ENCODE measurements at places on chromosomes 12 and 14.
A peak's percentile ranks its signal among the peaks of the same experiment; 100 is the strongest.

- DNase-seq, result no peak
These were observed 53.1 kb upstream of the NAP1L1 start for GRCh38 chr12:76137606-76138005.

- no peak for DNase-seq
These were observed 123.5 kb upstream of the FBXO33 start for GRCh38 chr14:39555749-39556148.

- DNase-seq, result no peak
These were observed 11.6 kb downstream of the BMAL2 start for GRCh38 chr12:27344246-27344645.

DNA sequence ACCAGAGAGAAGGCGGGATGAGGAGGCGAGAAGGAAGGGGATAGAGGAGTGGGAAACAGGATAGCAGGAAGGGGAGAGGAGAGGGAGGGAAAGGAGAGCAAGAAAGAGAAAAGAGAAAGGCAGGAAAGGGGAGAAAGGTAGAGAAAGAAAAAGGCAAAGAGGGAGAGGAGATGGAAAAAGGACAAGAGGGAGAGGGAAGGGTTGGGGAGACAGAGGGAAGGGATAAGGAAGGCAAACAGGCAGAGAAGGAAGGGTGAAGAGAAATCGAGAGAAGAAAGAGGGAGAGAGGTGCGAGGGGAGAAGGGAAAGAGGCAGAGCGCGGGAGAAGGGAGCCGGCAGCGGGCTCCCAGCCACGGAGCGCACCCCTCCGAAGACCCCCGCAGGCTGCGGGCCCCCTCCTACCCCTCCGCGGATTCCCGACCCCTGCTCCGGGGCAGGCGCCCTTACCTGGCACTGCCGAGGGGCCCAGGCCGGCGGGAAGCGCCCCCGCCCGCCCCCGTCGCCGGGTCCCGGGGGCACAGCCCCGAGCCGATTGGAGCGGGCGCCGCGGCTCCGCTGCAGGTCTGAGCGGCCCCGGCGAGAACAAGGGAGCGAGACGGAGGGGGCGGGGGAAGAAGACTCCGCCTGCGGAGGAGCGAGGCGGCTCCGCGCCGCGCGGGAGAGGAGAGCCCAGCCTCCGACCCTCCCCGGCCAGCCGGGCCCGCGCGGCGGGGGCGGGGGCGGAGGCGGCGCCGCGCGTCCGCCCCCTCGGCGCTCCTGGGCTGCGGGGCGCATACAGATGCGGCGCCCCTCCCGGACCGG is at the start of gene CDH24:
Gene CDH24 (minus strand): TSS at position 565 of the 801 bp plus-strand sequence. CDS start 1,787 bp downstream, outside the sequence.
- DNase-seq, result peak; percentile 41

- no peak for DNase-seq
These were observed 84.3 kb upstream of the NCOR2 start for GRCh38 chr12:124651516-124652273.

GRCh38 chr12:109764776-109765445 is 51.3 kb downstream of the FAM222A start:
- DNase-seq, result no peak

- no peak for DNase-seq
These were observed 73.8 kb upstream of the DCN start for GRCh38 chr12:91256411-91256810.

GRCh38 chr14:75589931-75590330 is 11.5 kb downstream of the FLVCR2 start:
- no peak for DNase-seq

- DNase-seq, result no peak
These were observed 162.7 kb downstream of the FOXN3 start for GRCh38 chr14:89254166-89254909.

- DNase-seq, result no peak
These were observed 71.7 kb upstream of the ETV6 start for GRCh38 chr12:11577658-11578260.

DNA sequence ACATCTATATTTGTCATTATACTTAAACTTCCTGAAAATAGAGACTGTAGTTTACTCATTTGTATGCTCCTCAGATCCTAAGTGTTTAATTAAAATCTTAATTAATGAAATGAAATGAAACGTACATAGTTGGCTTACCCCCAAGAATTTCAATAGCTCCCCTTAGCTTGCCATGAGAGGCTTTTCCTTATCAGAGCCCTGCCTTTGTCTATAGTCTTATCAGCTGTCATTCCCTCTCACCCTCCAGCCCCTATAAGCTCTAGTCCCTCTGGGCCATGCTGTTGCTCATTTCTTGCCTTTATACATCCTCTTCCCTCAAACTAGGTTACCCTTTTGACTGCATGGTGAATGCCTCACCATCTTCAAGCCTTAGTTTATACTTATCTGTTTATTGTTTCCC is 1.1 kb upstream of the RTRAF start:
- no peak for DNase-seq

DNA sequence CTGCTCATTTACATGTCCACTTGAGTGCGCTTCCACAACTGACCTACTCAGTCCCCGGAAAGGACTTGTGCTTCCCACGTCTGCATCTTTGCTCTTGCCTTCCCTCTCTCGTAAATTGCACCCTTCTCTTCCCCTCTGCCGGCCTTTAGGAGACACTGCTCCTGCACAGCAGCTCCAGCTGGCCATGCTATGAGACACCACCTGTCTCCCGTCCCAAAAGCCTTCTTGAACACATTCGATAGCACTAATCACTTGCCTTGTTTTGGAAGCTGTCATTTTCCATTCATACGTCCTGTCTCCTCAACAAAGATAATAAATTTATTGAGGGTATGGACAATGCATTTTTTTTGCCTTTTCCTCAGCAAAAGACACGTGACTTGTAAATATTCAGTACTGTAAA is 15.7 kb upstream of the KCNA1 start:
- DNase-seq, result no peak

DNA sequence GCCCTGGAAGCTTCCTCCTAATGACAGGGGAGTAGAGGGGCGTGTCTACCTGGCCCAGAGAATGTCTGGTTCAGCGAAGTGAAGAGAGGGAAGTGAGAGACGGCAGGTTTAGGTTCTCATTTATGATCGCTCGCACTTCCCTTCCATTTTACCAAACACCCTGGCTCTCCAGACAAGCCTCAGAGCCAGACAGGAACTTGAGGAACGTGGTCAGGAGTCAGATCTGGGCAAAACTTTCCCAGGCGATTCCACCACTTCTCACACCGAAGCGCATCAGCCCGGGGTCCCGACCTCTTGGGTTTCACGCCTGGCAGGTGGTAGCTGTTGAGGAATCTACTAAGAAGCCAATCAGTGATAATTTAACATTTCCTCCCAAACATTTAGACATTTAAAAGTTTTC is 21.3 kb downstream of the ACTN1 start:
- no peak for DNase-seq

GRCh38 chr14:100032738-100033137 is 32.5 kb upstream of the EVL start:
- DNase-seq, result no peak

DNA sequence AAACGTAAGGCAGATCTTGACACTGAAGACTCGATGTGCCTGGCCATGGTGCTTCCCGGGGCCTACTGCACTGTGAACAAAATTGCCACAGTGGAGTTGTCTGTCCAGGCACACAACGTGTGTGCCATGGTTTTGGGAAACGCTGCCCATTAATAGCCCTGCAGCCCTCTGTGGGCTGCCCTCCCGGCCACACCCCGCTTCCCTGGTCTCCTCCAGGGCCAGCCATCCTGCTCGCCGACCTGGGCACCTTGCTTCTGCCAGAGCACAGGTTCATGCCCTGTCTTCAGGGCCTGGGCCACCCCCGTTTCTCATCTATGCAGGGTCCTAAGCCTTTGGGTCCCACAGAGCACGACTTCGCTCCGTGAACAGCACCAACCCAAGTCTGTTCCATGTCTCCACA is 18.9 kb downstream of the MEG3 start:
- no peak for DNase-seq

DNA sequence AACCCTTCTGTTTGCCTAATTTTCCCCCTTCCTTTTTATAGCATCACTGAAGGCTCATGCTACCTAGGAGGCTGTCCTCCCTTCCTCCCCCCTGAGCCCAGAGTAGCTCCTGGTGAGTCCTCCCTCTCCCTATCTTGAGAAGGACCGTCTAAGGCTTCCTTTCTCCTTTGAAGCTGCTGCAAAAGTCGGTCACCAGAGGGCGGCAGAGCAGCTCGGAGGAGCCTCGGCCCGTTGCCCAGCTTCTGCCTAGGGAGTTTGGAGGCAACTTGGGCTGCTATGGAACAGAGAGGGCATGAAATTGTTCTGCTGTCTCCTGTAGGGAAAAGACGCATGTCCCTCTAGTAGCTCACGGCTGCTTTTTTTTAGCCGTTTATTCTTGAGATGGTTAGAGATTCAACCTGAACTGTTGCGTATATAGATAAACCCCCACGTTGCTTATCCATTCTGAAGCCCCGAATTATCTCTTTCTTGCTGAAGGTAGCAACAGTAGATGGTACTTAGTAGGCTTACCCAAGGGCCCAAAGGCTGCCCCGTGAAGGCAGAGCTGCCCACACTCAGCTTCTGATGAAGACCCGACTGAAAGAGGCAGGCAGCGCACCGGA is 5.7 kb downstream of the WNT5B start:
- DNase-seq, result peak; percentile 36

DNA sequence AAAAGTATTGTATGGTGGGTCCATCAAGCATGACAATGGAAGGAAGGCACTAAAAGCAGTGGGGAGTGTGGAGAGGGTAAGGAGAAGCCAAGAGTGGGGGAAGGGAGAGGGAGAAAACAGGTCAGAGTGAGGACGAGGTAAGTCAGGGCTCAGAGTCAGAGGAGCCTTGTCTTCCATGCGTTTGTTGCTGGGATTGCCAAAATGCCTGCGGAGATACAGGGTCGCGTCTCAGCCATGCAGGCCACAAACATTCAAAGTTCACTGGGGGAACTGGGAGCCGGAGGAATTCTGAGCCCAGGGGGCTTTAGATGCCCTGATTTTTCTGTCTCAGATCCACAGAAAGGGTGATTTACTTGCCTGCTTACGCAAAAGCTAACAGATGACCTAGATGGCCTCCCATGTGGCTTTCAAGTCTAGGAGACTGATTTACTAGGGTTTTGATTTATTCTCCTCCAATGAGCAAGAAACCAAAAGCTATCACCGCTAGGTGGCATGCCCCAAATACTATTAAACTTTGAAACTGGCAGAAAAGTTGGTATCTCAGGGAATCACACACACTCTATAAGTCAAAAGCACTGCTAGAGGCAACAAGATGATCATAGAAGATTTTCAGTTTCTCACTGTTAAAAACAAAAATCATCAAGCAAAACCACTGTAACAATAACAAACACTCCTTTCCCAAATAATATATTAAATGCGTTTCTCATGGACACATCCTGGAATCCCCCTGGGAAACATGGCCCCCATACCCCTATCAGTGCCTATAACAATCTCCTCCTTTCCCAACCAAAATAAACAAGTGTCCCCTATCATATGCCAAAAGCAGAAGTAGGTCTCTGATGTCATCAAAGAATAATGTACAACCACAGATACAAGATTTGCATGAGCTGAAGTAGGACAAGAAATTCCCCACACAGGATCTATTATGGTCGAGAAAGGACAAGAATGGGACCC is 26.6 kb upstream of the MDM1 start:
- peak; percentile 58 for DNase-seq

DNA sequence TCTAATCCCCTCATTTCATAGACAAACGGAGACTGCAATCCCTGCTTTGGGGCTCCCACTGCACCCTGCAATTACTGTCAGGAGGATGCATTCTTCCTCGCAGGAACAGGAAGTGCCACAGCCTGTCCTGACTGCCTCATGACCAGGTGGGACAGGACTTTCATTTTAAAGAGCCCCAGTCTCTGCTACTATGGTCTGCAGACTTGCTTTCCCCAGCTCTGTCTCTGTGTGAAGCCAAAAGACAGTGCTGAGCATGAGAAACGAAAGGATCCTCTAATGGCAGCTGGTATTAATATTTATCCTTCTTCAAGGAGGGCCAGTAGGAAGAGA is 60.0 kb upstream of the PNMA1 start:
- no peak for DNase-seq

DNA sequence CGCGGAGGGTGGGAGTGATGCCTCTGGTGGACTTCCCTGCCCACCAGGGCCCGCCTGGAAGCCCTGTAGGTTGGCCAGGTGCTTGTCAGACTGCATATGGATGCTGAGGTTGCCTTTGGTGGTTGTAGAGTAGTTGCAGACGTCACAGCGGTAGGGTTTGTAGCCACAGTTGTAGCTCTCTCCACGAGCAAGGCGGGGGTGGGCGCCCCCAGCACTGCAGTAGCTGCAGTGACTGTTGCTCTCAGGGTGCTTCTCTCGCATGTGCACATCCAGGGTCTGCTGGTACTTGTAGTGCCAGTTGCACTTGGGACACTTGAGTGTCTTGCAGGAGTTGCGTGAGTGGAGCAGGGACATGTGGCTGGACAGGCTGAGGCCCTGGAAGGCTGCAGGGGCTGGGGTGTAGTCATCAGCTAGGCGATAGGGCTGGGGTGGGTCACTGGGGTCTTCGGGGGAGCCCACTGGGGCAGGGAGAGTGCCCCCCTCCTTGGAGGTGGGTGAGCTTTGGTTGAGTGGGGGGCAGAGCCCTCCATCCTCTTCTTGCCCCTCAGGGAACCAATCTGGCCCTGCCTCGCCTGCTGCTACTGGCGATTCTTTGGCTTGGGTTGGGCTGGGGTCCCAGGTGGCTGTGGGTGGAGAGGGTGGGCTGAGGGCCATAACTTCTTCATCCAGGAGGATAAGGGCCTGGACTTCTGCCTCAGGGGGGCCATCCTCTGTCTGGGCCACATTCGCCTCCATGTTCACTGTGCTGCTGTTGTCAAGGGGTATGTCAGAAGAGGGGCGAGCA is 17.7 kb downstream of the ZFHX2 start:
- no peak for DNase-seq

DNA sequence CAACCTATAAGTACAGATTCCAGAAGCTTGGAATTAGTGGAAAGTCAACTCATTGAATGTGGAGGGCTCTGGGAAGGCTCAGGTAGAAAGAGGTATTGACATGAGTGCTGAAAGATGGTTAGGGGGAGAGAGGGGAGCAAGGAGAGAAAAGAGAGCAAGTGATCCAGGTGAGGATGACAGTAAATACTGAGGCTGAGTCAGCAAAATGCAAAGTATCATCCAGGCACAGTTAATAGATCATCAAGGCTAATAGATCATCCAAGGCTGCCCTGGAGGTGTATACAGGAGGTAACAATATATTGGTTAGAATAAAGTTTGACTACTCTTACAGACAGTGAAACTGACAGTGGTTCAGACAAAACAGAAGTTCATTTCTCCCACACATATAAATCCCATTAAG is 100.5 kb downstream of the TBX5 start:
- no peak for DNase-seq
